Myocyte (in vitro differentiated cells): ENCODE measurements at places on chromosomes 3 and 15. TPM values are rescaled to one million over a fixed set of nuclear protein-coding genes. Genes with fewer than 3 reads are reported as not detected.

MGLL gene
- total RNA-seq = 102 and 107 TPM in 2 replicates

SOX2 gene
- not detected in 2 replicates for total RNA-seq

ZBED2 gene
- not detected in 2 replicates for total RNA-seq

IGSF10 gene
- total RNA-seq = 0.13 and 0.26 TPM in 2 replicates

PRSS50 gene
- total RNA-seq = 0.45 and 0.68 TPM in 2 replicates

SHC4 gene
- total RNA-seq = 1.1 and 2.9 TPM in 2 replicates

CCDC39 gene
- 0.05 TPM in 1 of 2 replicates, not detected in the other for total RNA-seq

SNX22 gene
- 0.16 TPM in 1 of 2 replicates, not detected in the other for total RNA-seq

KLF15 gene
- 1.2 and 1.5 TPM in 2 replicates for total RNA-seq

- DNase-seq = no peak
Observed at GRCh38 chr3:90068783-90069182, 961.4 kb downstream of the EPHA3 start.

DNA sequence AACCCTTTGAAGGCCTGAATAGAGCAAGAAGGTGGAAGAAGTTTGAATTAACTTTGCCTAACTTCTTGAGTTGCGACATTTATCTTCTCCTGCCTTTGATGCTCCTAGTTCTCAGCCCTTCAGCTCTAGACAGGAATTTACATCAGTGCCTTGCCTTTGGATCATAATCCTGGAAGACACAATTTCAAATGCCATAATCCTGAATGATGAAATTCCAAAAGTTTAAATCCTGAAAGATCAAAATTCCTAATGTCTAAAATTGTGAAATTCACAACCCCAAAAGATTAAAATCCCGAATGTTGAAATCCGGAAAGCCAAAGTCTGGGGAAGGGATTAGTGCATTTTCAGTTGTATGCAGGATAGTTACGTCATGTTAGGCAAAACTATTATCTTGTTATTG, 166.6 kb upstream of the PDZRN3 start:
- DNase-seq = no peak

DNA sequence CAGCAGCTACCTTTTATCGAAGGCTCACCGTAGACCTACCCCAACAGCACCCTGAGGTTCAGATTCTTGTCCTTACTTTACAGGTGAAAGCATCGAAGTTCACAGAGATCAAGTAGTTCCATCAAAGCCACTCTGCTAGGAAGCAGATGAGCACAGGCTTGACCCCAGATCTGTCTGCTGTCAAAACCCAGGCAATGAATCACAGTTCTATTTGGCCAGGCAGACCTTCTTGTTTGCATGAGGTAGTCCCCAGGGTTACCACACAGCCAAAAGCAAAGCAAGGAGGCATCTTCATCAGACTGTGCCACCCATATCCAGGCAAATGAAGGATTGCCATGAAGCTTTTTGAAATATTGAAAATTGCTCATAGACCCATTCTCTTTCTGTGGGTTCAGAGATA, 33.0 kb downstream of the HES1 start:
- DNase-seq = no peak

DNA sequence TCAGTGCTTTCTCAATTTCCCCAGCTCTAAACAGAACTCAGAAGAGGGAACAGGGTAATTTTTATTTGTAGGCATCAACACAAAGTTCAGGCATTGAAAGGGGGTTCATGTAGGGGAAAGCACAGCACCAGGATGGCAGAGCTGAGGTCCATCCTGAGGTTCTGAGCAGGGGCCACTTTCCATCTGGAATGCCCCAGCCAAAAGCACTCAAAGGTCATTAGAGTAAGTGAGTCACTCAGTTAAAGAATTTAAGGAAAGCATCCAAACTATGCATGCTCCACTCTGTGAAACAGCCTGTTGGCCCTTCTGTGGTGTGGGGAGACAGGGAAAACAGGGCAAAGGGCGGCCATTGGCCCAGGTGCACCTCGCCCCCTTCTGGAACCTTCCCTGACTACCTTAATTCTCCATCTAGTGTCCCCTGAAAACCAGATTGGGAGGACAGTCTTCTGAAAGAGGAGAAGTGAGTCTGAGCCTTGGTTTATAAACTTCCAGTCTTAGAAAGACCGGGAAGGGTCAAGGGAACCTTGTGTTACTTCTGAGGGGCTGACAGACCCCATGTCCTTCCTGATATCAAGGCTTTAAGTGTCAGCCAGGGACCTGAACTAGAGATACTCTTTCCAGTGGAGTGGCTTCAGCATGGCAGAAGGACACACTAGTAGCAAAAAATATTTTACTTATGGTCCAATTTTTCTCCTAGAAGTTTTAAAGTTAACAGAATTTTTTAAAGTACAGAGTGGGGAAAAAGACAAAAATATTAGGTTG, 133.3 kb downstream of the MYLK start:
- DNase-seq = peak; percentile 94

GRCh38 chr3:117483839-117484238, 774.3 kb downstream of the TUSC7 start:
- DNase-seq = no peak

GRCh38 chr3:123294296-123294938, 92.7 kb downstream of the SEC22A start:
- DNase-seq = no peak

DNA sequence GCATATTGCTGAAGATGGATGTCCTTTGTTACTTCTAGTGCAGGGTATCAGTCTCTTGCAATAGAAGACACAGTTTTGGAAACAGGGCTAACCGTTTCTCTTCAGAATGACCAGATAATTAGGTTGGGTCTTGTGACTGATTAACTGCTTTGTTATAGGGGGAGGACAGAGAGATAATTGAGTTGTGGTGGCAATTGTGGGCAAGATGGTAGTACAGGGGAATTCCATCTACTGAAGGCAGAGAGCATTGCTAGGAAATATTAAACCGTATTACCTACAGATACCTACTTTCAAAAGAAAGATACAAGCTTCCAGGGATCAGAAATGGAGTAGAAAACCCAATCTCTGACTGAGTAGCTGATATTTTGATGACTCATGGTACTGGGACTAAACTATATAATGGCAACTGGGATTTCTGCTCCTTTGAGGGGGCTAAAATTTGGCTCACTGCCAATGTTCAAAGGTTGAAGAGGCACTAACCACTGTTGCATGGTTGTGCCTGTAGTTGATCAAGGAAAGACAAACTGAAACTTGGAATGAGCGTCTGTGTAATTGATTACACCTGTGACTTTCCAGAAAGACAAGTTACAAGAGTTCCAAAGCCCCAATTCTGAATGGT, 4.2 kb downstream of the PRR23B start:
- no peak for DNase-seq

DNA sequence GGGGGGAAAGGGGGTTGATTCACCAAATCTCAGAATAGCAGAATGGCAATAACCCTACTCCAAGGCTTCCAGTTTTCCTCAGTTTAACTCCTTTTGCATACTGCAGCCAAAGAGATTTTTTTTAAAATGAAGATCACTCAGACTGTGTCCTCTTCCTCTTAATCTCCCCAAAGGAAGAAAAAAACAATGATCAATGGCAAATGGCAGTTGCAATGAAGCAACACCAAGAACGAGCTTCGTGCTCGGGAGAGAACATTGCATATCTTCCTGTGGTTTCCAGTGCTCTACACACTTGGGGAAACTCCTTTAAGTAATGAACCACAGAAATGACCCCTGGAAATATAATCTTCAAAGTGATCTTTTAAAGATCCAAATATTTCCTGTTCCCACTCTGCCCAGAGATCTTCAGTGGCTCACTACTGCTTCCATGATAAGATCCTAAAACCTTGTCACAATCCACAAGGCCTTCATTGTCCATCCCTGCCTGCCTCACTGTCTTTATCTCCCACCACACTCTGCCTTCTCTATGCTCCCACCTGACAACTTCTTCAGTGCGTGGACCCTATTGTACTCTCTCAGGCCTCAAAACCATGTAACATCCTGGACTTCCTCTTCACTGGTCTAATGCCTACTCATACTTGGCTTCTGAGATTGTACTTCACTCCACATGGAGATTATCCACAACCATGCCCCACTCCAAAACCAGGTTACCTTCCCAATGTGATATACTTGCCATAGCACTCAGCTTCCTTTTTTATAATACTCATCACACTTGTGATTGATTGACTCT, 394.8 kb downstream of the FHIT start:
- DNase-seq = no peak

DNA sequence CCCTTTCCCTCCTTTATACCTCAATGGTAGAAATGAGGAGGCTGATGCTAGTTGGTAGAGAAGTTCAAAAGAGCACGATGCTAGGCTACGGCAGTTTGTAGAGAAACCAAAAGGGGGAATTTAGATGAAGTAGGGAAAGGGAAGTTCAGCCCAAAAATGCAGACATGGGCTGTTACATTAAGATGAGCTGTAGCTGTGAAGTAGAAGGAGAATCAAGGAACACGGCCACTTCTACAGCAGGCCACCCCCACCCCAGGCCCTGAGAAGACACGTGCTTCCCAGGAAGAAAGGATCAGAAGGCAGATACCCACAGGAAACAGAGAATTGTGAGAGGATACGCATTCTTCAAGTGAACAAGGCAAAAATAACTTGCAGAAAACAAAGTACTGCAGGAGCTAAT, 2.1 kb upstream of the PARP14 start:
- DNase-seq = no peak

- DNase-seq = no peak
Observed at GRCh38 chr15:84772467-84772866, 24.1 kb downstream of the ZNF592 start.
